ENCODE measurements at places on chromosomes 13 and 19.

- DNase-seq = no peak
Measured at GRCh38 chr13:113207890-113208420, 514 bp downstream of the PCID2 start.

GRCh38 chr13:106484084-106484483 is 51.4 kb downstream of the EFNB2 start:
- no peak for DNase-seq

GRCh38 chr19:18007917-18008673 is at the start of gene ARRDC2:
ARRDC2 (plus strand) TSS chr19:18008170; CDS start chr19:18008311, 141 bp downstream.
- DNase-seq = no peak

GRCh38 chr19:5608291-5608690 is 14.3 kb downstream of the SAFB2 start:
- DNase-seq = no peak

DNA sequence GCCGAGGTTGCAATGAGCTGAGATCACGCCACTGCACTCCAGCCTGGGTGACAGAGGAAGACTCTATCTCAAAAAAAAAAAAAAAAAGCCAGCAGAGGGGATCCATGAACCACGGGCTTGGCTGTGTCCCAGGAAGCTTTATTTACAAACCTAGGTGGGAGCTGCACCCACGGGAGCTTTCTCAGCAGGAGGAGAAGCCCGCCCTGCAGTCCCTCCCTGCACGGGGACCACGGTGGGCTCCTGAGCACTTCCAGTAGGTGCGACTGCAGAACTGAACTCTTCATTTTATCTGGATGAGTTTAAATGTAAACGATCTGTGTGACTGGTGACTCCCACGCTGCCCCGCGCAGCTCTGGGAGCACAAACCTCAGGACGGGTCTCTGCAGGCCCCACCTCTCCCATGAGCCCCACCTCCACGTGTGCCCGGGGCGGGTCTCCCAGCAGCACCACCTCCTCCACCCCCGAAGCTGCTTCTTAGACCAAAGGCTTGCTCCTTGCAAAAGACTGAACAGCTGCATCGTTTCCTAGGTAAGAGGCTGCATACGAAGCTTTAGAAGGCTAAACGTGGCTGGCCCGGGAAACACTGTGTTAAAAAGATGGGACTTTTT is 66.4 kb downstream of the SPACA7 start:
- DNase-seq = no peak

DNA sequence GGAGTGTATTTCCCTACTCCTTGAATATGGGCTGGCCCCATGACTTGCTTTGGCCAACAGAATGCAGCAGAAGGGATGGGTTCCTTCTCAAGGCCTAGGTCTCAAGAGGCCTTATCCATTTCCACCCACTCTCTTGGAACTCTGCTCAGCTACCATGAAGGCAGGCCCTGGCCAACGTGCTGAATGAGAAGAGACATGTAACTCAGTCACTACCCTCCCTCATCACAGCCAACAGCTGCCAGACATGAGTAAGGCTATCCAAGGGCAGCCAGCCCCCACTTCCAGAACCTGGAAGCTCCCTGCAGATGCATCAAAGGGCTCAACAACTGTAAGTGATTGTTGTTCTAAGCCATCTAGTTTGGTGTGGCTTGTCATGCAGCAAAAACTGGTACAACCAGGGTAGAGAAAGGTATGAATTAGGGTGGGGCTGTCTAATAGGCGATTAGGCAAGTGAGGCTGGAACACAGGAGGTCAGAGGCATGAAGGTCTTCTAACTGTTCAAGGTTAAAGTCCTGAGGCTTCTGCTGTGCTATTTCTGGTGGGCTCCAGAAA is 1.4 kb upstream of the RASL11A start:
- no peak for DNase-seq

DNA sequence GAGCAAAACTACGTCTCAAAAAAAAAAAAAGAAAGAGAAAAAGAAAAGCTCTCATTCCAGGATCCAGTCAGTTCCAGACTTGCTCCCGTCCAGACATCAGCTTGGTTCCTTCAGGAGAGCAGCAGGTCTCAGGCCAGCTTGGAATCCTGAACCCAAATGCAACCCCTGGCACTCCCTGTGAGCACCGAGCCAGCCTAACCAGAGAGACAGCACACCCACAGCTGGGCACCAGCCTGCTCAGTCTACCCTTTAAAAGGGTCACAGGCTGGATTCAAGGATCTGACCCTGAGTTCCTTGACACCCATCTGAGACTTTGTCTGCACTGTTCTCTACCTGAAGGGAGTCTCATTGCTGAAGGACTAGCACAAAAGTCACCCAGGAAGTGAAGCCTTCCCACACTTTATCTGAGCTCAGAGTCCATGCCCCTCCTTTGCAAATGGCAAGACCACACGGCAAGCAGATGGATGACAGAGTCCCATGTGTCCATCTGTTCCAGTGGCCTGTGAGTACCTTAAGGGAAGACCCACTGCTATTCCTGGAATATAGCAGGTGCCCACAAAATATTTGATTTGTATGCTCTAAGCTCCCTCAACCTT is 1.4 kb downstream of the PEPD start:
- no peak for DNase-seq

GRCh38 chr19:9906475-9907087 is 29.7 kb downstream of the OLFM2 start:
- DNase-seq = no peak

- no peak for DNase-seq
Measured at GRCh38 chr13:89746554-89746953, 1600.9 kb upstream of the MIR17HG start.

DNA sequence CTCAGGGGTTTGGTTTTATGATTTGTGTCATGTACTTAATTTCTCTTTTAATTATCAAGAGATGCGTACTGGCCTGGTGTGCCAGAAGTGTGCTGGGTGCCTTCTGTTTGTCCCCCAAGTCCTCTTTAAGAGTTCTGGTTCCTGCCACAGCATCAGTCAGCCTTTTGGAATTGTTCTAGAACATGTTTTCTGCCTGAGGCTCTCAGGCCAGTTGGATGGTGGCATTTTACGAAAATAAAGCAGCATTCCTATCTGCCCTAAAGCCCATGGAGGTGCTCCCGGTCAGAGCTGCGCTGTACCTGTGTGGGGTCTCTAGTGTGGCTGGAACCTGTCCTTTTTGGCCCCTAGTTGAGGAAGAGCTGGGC is 54.1 kb downstream of the TSSK6 start:
- DNase-seq = no peak

GRCh38 chr13:105937451-105937850 is 598.0 kb downstream of the EFNB2 start:
- no peak for DNase-seq

GRCh38 chr19:38734426-38735256 is 9.6 kb downstream of the CAPN12 start:
- peak; percentile 40 for DNase-seq

GRCh38 chr19:2668175-2668763 is 34.2 kb downstream of the GNG7 start:
- no peak for DNase-seq
